ENCODE measurements at places on chromosomes 11 and 22.

DNA sequence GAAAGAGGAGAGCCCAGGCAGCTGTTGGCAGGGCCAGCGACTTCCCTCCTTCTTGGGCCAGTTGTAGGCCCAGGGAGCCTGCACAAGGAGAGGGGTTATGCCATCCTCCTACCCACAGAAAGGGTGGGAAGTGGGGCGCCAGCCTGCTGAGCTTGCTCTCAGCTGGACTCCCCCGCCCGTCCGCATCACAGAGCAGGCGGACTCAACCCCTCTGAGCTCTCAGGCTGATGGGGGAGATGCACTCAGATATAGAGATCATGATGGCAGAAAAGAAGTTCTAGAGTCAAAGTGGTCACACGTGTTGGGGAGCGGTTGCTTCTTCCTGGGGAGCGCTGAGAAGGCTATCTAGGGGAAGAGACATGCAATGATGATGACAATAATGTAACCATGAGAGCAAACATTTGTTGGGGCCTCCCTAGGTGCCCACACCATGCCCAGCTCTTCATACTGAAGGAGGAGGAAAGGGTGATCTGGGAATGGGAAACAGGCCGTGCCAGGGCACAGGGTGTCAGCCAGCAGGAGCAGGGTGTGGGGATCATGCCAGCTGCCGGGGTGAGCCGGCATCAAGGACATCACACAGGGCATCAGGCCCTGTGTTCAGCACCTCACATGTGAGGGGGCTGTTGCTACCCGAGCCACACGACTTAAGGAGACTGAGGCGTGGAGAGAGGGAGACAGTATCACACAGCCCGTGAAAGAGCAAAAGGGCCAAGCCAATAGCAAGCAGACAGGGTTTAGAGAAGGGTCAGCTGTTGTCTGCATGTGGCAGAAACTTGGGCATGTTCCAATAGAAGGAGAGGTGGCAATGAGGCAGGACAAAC, 7.7 kb downstream of the SLC35E4 start:
- DNase-seq = no peak

DNA sequence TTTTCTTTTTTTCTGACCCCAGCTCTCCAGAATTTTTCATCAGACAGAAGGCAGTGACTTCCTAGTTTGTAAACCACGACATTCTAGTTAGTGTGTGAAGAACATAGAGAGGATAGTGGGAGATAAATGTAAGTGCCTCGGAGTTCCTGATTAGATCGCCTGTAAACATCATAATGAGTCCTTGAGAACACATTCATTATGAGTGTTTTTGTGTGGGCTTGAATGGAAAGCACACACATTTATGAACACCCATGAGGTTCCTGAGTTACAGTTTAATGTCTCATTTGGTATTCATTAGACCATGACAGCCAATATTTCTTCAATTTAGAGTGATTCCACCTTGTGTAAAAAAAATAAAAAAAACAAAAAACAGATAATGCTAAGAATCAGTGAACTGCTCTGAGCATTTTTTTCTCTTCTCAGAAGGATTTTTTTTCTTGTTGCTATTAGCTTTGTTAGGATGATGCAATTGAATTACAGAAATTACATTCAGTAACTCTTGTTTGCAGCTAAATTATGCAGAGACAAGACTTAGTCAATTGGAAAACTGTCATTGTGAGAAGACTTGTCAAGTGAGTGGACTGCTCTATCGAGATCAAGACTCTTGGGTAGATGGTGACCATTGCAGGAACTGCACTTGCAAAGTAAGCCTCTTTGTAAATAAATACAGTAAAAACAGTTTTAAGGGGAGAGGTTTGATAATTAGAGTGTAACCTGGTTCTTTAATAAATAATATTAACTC, 257.6 kb downstream of the NELL1 start:
- no peak for DNase-seq

DNA sequence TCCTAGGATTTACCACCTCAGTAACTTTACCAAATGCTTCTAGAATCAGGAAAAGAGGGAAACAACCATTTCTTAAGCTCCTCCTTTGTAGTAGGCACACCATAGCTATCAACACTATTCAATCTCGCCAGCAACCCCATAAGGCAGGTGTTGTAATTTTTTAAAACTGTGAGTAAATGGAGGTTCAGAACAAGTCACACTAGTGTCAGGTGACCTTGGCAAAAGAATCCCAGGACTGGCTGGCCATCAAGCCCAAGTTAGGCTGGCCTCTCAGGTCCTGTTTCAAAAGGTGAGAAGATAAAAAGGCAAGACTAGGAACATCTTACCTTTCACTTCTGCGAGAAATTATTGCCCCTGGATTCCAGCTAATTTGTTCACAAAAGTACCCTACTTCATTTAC, 713 bp downstream of the TOP3B start:
- no peak for DNase-seq

GRCh38 chr11:114128399-114128798, 68.9 kb downstream of the ZBTB16 start:
- no peak for DNase-seq

- DNase-seq = no peak
Observed at GRCh38 chr22:47567126-47568090, 805.0 kb downstream of the TBC1D22A start.

- no peak for DNase-seq
Observed at GRCh38 chr11:103358251-103358650, 249.0 kb downstream of the DYNC2H1 start.

DNA sequence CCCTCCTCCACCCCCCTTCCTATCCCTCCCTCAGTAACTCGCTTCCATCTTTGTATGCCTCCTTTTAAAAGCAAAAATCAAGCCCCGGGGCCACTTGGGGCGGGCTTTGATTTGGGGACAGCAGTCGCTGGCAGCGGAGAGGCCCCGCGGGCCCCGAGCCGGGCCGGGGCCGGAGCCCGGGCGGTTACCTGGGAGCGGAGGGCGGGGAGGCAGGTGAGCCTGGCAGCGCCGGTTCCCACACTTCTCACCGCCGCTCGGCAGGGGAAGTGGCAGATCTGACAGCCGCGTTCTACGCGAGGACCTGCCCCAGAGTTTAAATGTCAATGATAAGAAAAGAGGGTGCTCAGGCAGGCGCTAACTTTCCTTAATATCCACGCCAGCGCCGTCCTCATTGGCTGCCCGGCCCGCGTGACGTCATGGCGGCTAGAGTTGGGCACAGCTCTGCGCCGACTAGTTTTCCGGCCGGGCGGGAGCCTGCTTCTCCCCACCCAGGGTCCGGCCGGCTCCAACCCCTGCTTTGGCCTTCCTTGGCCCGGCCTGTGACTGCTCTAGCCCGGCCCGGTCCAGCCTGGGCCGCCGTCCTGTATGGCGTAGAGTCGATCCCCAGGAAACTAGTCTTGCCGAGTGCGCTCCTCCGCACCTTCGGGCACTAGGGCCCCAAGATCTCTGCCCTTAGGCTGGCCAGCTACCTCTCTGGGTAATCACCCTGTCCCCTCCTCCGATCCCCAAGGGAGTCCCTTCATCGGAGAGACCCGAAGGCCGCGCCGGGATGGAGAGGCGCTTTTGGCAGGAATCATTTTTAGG, 6.7 kb upstream of the PAX6 start:
- no peak for DNase-seq

DNA sequence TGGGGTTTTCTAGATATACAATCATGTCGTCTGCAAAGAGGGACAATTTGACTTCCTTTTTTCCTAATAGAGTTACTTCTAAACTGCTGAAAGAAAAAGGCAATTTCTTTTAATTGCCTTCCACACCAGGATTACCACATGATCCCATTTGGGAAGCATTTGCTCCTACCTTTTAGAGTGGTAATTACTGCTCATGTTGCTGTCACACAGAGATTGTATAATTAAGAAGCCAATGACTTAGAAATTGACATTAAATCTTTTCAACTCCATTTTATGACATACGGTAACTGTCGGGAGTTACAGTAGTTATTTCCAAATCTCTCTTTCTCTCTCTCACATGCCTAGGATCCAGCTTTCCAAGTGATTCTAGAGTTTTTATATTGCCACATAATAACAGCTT, 17.8 kb upstream of the RAG2 start:
- DNase-seq = no peak

GRCh38 chr11:70477176-70477575, 78.8 kb downstream of the CTTN start:
- no peak for DNase-seq

DNA sequence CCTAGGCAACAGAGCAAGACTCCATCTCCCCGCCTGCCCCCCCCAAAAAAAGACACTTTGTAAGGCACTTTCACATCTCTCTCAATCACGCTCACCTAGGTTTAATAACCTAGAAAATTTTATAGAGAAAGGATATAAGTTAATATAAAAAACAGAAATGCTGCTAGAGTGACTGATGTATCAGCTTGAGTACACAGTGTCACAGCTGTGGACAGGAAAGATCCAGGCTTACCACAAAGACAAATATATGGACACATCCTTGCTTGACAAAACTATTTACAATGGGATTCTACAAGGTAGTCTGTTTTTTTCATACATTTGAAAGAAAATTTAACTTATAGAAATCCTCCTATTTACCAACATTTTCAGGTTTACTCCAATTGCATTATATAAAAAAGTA, 96.7 kb downstream of the ABTB2 start:
- DNase-seq = no peak

DNA sequence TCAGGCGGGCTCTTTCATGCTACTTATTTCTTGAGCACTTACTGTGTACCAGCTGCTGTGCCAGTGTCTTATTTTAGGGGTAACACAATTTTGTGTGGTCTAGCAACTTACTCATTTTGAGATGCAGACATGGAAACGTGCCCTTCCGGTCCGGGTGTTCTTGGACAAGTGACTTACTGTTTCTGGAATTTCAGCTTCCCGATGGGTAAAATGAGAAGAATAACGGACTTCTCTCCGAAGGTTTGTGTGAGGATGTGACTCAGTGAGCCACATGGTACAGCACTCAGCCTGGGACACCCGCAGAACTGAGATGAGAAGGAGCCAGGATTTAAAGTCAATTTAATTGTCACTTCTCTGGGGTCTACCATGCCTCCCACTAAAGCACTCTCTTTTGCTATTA, 114.5 kb upstream of the SYT13 start:
- no peak for DNase-seq

DNA sequence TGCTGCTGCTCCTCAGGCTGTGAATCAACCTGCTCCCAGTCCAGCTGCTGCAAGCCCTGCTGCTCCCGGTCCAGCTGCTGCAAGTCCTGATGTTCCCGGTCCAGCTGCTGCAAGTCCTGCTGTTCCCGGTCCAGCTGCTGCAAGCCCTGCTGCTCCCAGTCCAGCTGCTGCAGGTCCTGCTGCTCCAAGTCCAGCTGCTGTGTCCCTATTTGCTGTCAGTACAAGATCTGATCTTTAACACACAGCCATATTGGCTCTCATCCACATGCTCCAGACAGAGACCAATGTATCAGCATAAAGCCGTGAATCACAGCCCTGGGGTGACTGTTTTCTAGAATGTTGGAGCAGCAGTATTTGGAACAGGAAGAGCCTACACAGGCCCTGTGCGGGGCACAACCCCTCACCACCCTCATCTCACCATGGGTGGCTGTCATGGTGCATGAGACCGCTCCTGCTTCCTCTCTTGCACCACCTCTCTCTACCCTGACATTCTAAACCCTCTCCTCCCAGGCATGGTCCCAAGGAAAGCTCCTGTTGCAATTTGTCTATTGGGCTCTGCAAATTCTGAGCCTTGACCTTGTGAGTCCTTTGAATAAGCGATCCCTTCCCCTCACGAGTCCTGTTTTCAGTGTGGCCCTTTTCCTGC, 3.5 kb downstream of the KRTAP5-10 start:
- DNase-seq = no peak

- no peak for DNase-seq
Observed at GRCh38 chr11:75919525-75919924, 104.5 kb downstream of the UVRAG start.

DNA sequence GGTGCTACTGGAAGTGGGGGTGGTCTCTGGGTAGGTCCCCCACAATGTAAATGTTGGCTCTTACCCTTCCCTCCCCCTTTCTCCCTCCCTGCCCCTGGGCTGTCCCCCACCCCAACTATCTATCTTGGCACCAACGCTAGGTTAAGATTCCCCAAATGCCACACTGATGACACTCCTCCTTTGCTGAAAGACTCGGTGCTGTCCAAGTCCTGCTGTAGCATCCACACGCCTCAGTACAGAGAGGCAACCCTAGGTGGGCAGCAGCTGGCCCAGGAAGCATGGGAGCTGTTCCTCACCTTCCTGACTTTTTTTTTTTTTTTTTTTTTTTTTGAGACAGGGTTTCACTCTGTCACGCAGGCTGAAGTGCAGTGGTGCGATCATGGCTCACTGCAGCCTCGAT, 3.4 kb upstream of the KCTD17 start:
- DNase-seq = no peak

DNA sequence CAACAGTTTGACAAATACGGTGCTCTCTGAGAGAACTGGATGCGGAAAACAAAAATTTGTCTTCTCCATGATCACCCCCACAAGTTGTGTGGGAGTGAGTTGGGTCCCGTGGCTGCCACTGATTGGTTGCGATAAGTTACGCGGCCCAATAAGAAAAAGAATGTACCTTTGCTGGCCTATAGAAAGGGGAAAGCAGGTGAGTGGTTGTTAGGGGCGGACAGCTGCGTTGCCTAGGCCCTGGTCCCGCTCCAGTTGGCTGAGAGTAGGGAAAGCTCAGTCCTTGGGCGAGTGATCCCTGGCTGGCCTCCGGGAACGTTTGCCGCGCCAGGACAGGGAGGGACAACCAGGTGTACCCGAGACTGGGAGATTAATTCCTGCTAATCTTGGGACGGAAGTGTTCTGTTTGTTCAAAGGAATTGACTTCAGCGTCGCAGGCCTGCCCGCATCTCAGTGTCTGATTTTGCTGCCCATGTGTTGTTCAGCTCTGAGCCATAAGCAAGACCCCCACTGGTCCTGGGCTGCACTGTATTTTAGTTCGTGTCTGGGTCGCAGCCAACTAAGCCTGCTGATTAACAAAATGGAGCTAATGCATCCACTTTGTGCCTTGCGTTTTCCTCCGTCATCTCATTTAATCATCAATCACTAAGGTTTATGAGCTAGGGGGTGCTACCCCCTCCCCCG, 773 bp upstream of the SYVN1 start:
- peak; percentile 63 for DNase-seq

GRCh38 chr11:3123305-3123704, 41.8 kb downstream of the OSBPL5 start:
- DNase-seq = no peak

- DNase-seq = no peak
Observed at GRCh38 chr22:46958658-46959057, 196.2 kb downstream of the TBC1D22A start.

GRCh38 chr11:39786281-39786680, 1673.2 kb downstream of the LRRC4C start:
- DNase-seq = no peak

- no peak for DNase-seq
Observed at GRCh38 chr11:121554552-121554951, 101.8 kb upstream of the SORL1-AS1 start.

- DNase-seq = no peak
Observed at GRCh38 chr11:5736396-5736795, at the start of gene OR56B1. TSS of gene OR56B1 (plus strand) at chr11:5736448. CDS start at chr11:5736517, 69 bp downstream.

DNA sequence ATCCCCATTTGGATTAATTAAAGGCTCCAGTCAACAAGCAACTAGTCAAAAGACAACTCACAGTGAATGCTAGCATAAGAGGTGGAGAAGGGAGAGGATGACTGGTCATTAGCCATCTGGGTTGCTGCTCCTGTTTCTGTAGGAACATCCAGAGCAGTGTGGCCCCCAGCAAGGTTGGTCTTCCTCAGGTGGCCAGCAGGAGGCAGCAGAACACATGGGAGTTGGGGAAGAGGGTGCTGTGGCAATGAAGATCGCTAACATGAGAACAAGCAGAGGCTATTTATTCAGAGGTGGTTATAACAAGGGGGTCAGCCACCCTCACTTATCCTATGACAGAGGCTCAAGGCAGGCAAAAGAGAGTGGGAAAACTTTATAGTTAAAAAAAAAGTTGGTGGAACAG, 21.3 kb downstream of the IZUMO1R start:
- no peak for DNase-seq

GRCh38 chr22:46131151-46131587, 19.2 kb upstream of the PPARA start:
- no peak for DNase-seq

GRCh38 chr11:113289431-113290187, 24.8 kb upstream of the TTC12 start:
- peak; percentile 58 for DNase-seq
